Sigmoid colon (tissue), 7 donors: ENCODE measurements at places on chromosomes 5 and 9. TPM values are rescaled to one million over a fixed set of nuclear protein-coding genes. Genes with fewer than 3 reads are reported as not detected.
A peak's percentile ranks its signal among the peaks of the same experiment; 100 is the strongest.

The ZNF879 gene
- 3.7 TPM for total RNA-seq

GRCh38 chr9:85917756-85918155 is 23.2 kb upstream of the NAA35 start:
- no peak for DNase-seq

DNA sequence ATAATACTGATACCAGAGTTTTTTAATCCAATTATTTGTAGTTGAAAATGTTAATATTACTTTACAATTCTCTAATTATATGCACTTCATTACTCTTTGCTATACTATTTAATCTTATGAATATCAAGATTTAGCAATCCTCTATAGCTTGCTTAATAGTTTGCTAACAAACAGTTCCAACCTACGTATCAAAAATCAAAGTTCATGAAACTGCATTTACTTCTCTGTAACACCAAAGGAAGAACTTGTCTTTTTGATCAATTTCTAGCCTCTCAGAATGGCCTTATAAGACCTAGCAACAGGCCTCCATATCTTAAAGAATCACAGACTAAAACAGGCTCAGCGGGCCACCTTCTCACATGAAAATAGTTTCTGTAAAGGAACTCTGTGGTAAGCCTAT is 68.9 kb downstream of the ADAMTS6 start:
- no peak for DNase-seq

- no peak for DNase-seq
These were observed 37.1 kb upstream of the RAPGEF6 start for GRCh38 chr5:131671994-131672655.

- DNase-seq = no peak
These were observed 116.1 kb downstream of the KDM4C start for GRCh38 chr9:6873857-6874256.

DNA sequence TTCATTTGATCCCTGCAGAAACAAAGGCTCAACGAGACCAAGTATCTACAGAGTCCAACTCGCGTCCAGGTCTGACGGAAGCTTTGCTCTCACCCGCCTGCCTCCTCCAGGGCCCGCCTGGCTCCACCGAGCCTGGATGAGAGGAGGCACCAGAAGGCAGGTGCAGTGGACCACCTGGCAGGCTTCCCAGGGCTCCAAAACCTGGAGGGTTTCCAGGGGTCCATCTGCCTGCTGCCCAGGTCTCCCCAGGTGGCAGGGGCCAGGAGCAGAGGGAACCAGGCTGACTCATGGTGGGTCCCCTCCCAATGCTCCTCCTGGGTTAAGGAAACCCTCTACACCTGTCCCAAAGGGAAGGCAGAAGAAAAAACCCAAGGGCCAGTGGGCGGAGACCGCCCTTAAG is 59.5 kb downstream of the VAV2 start:
- no peak for DNase-seq

DNA sequence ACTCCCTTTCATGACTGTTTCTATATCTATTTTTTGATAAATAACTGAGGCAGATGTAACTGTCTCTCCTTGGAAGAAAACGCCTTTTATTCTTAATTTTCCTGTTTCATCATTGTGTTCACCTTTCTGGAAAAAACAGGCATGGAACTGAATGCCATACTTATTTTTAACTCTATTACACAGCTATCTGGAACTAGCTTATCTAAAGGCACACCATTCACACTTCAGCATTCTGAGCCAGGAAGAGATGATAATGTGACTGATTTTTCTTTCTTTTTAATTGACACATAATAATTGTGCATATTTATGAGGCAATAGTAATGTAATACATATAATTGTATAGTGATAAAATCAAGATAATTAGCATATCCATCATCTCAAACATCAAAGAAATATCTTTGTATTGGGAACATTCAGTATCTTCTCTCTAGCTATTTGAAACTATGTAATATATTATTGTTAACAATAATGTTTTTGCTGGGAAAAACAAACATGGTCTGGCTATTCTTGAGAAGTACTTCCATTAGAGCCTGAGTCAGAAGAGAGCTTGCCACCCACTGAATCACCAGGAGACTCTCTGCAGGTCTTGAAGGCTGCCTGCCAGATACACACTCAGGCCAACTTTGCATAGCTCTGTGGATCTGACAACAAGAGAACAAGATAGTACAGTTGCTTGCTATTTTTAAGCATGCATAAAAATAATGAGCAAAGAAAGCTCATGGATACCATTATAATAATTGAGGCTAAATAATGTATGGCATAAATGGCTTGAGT is 501.0 kb upstream of the EDIL3 start:
- DNase-seq = no peak

DNA sequence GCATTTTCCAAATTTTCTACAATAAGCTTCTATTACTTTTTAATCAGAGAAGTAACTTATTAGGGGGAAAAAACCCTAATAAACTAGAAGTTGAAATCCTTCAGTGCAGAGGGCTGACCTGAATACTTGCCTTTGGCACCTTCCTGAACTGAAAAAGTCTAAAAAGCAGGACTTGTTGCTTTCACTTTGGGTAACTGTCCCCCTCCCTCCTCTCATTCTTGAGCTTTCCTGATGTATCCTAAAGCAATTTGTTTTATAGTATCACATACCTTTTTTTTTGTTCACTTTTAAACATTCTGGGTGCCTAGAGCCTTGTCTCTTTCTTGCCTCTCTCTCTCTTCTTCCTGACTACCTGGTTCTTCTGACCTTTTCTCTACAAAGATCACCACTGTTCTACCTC is 64.0 kb upstream of the ERBIN start:
- DNase-seq = no peak

DNA sequence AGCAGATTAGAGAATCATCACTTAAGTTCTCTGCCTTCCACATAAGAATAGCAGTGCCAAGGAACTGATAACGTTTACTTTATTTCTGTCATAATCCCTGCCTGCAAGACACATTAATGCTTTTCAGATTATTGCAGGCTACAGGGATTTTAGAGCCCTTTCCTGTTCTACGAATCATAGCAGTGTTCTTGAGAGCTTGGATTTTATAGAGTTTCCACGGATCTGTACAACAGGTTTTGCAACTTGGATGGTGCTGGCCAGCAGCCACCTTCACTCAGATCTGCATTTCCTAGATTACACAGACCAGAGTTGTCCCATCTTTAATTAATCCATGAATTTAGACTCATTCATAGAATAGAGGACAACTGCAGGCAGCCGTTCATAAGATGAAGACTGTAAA is 38.1 kb downstream of the SLC12A2 start:
- DNase-seq = no peak

DNA sequence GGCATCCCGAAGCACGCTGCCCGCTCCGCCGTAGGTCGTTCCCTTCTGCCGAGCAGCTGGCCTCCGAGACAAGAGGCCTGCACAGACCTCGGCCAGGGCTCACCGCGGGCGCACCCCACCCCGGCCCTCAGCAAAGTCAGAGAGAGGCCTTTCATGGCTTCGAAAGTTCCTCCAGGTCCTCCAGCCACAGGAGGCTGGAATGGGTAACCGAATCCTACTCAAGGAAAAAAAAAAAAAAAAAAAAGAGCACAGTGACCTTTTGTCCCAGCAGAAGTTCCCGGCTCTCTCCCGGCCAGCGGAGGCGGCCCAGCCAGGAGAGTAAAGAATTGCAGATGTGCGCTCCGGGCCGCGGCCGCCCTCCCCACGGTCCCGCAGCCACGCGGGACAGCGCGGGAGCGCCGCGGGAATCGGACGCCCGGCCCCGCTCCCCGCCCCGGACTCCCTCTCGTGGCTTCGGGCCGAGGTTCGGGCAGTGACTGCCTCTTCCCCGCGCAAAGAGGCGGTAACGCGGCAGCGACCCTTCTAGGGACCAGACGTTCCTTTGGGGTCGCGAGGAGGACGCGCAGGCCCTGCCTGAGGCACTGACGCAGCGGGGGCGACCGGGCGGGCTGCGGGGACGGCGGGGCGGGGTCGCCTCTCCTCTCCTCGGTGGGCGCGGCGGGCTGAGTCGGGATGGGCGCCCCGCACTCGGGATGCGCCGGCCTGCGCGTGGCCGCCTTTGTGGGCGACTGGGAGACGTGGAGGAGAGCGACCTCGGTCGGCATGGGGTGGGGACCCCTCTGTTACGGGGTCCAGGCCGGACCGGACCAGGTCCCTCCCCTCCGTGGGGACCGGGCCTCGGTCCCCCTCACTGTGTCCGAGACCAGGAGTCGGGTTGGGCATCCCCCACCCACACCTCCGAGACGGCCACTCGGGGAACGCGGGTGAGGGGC is 754 bp downstream of the GFPT2 start:
- DNase-seq = peak; percentile 83

The MRNIP gene
- 30.7 TPM for total RNA-seq

The TEX48 gene
- total RNA-seq = not detected

- no peak for DNase-seq
These were observed 18.3 kb downstream of the RLN2 start for GRCh38 chr9:5286262-5286661.

The LAMC3 gene
- total RNA-seq = under 0.01 TPM

- no peak for DNase-seq
These were observed 142.7 kb upstream of the DHFR start for GRCh38 chr5:80797428-80798024.

DNA sequence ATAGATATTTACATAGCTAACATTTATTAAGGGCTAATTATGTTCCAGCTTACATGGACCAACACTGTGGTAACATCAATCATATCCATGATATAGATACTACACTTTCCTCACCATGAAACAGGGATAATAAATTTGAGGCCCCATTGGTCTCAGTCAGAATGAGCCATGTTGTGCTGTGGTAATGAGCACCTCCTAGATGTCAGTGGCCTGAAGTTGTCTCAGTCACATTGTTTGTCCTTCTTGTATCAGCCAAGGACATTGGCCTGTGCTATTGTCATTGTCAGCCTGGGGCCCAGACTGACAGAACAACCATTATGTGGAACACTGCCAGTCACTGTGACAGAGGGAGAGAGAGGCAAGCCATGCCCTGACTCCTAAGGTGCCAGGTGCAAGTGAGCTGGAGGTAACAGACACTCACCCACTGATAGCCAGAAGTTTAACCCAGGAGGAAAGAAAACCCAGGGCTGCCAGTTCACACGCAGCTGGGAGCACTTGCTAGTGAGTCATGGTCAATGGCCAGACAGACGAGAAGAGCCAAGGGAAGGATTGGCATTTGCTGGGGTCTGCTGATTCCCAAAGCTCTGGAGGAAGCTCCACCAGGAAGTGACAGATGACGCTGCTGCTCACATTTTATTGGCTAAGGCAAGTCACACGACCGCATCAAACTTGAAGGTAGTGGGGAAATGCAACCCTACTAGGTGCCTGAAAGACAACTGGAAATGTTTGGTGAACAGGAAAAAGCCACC is 224.2 kb downstream of the MELK start:
- peak; percentile 26 for DNase-seq
